ENCODE measurements at places on chromosomes 5 and 9. TPM values are rescaled to one million over a fixed set of nuclear protein-coding genes. Genes with fewer than 3 reads are reported as not detected.

POLR3G gene
- total RNA-seq = 3.7 TPM

PCDHB7 gene
- total RNA-seq = 0.44 TPM

- DNase-seq = no peak
These were observed 101.2 kb downstream of the PARP8 start for GRCh38 chr5:50767588-50767987.

- DNase-seq = no peak
These were observed 36.3 kb upstream of the AKNA start for GRCh38 chr9:114424126-114424525.

GRCh38 chr5:90803876-90804275, 245.3 kb downstream of the ADGRV1 start:
- DNase-seq = no peak
